ENCODE measurements at places on chromosomes 6 and 20.

- no peak for DNase-seq
Measured at GRCh38 chr6:53115741-53116140, 32.9 kb downstream of the GCM1 start.

DNA sequence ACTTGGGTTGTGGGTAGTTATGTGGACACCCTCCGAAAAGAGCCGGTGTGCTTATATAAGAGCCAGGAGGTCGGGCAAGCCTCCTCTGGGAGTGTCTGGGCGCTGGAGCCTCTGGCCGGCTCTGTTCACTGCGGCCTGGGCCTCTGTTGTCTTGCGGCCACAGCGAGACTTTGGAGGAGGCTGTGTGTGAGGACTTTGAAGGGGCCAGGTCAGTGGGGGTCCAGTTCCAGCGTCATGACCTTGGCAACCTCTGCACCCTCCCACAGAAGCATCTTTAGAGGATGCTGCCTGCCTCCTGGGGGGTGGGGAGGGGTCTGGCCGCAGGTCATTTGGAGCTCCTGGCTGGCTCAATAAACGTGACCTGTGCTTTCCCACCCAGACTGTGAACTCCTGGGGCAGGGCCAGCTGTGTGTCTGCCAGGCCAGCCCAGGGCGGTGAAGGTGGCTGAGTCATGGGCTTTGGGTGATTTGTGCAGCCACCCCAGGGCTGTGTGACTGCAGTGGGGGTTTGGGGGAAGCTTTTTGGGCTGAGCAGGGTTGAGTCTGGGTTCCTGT is 1.2 kb downstream of the TCEA2 start:
- DNase-seq: no peak

- no peak for DNase-seq
Measured at GRCh38 chr6:5308066-5308465, 46.8 kb downstream of the FARS2 start.

- DNase-seq: no peak
Measured at GRCh38 chr6:44411141-44411540, 23.6 kb downstream of the CDC5L start.

- peak; percentile 93 for DNase-seq
Measured at GRCh38 chr6:28586962-28587745, 61.5 kb downstream of the GPX5 start.

DNA sequence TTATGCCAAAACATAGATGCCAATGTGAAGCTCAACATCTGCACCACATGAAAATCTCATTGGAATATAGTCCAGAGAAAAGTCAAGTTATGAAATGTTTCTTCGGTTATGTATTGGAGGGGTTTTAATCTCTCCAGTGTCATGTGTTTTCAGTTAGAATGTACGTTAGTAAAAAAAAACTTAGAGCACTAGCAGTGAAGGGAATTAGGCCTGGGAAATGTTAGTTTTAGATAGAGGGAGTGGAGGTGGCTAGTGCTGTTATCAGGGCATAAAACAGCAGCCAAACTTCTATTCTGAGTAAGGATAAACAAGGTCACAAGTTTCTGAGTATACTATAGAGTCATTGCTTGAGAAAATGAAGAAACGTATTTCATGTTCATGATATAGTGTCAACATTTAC is 42.9 kb downstream of the HDGFL1 start:
- no peak for DNase-seq

GRCh38 chr6:14110001-14110818 is 7.4 kb upstream of the CD83 start:
- no peak for DNase-seq

DNA sequence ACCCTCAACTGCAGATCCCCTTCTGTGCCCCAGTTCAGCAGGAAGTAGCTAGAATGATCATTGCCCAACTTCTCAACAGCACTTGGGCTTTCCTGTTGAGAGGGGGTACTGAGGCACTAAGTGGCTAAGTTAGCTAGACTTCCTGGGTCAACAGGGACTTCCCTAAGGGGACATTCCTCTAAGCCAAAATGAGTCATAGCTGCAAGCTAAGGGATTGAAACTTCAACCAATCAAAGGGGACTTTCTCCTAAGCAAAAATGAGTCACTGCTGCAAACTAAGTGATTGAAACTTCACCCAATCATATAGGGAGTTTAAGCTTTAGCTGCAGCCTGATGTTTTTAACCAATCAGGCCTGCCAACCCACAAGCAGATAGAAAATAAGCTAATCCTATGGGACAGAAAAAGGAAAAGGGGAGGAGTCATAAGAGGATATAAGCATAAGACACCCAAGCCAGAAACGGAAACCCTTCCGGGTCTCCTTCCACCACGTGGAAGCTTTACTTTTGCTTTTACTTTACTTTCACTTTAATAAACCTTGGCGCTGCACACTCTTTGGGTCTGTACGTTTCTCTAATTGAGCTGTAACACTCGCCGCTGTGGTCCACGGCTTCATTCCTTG is 659.0 kb upstream of the HS3ST5 start:
- no peak for DNase-seq

- DNase-seq: no peak
Measured at GRCh38 chr6:107917451-107918375, 40.3 kb downstream of the SEC63 start.

GRCh38 chr6:167129562-167129961 is 6.7 kb downstream of the CCR6 start:
- DNase-seq: no peak

- no peak for DNase-seq
Measured at GRCh38 chr6:135493218-135493961, 4.2 kb downstream of the AHI1 start.

- no peak for DNase-seq
Measured at GRCh38 chr6:11855743-11856142, 77.1 kb upstream of the ADTRP start.

- no peak for DNase-seq
Measured at GRCh38 chr6:34813028-34813713, 21.3 kb downstream of the BLTP3A start.

- DNase-seq: no peak
Measured at GRCh38 chr6:126076992-126077664, 90.8 kb downstream of the TRMT11 start.

- no peak for DNase-seq
Measured at GRCh38 chr6:32081168-32081990, 27.8 kb downstream of the TNXB start.

GRCh38 chr6:70415247-70415646 is 1.9 kb downstream of the FAM135A start:
- no peak for DNase-seq

- no peak for DNase-seq
Measured at GRCh38 chr6:119158057-119158848, 79.8 kb upstream of the FAM184A start.

DNA sequence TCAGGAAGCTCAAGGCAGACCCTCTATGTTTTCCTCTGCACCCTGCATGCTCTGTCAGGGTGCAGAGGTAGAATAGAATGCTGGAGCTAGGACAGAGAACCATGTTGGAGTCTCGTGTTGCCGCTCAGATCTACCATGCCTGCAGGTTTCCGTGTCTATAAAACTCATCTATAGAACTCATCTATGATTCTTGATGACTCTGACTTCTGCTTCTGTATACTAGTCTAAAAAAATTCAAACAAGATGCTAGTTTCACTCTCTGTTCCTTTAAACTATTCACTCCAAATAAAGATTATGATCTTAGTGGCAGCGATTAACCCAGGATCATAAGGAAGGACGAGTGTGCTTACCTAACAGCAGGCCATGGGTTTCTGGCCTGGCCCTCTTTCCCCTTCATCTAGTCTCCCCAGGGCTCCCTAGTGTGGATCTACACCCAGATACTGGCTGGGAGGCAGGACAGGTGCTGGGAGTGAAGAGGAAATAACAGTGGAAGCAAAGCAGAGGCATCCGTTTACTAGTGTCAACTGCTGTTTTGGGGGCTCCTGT is 162.7 kb upstream of the SUPT3H start:
- no peak for DNase-seq

DNA sequence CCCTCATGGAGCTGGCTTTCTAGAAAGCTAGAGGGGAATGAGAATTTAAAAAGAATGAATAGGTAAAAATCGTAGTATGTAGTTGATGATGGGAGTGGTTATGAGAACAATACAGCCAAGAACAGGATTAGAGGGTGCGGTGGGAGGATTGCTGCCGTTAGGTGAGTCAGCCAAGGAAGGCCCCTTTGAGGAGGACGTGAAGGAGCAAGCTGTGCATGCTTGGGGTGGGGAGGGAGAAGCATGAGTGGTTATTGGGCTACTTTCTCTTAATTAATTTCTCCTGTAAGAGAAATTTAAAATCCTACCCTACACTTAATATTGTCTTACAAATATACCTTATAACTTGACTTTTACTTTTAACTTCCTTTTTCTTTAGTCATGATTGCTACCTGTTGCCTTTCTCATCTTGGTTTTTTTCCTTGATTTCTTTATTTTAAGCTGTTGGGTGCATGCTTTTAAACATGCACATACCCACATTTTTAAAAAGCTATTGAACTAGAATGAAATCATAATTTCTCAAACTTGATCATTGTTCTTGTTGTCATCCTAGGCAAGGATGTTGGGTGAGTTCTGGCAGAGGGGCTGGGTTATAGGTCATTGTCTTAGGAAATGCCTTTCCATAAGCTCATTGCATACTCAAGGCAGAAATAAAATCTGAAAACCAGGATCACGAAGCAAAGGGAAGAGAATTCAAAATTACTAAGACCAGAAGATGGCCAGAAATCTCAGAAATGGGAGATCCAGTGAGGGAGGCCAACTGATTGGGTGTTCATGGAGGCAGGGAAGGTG is 114.5 kb downstream of the TCP11 start:
- no peak for DNase-seq

GRCh38 chr20:64189530-64189966 is 25.3 kb downstream of the MYT1 start:
- DNase-seq: no peak

DNA sequence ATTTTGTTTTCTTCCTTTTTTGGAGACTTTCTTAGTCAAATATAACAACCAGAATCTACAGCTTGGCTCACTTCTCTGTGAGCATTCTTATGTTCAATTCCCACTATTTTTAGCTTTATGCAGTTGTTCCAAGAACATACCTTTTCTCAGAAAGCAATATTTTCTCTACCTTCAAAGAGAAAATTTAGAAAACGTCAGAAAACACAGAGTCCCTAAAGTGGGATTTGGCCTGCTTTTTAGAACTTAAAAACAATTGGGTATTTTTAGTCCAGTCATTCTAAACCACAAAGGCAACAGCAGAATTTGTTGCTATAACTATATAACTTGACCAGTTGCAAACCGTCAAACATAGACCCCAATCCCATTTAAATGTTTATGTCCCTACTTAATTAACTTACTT is 133.1 kb downstream of the MOXD1 start:
- DNase-seq: no peak

DNA sequence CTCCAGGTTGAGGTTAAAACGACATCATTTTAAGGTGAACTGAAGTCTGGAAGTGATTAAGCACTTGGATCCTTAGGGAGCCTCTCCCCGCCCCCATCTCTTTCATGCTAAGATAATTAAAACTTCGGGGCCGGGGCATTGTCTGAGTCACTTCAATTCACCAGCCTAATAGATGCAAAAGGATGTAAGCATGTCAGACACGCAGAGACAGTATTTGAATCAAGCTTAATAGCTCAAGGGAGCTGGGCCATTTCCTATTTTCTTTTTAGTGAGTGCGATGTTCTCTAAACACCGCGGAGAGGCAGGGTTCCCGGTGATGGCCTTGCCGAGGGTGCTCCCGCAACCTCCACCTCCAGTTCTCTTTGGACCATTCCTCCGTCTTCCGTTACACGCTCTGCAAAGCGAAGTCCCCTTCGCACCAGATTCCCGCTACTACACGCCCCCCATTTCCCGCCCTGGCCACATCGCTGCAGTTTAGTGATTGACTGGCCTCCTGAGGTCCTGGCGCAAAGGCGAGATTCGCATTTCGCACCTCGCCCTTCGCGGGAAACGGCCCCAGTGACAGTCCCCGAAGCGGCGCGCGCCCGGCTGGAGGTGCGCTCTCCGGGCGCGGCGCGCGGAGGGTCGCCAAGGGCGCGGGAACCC is 516 bp upstream of the IRF4 start:
- peak; percentile 67 for DNase-seq

DNA sequence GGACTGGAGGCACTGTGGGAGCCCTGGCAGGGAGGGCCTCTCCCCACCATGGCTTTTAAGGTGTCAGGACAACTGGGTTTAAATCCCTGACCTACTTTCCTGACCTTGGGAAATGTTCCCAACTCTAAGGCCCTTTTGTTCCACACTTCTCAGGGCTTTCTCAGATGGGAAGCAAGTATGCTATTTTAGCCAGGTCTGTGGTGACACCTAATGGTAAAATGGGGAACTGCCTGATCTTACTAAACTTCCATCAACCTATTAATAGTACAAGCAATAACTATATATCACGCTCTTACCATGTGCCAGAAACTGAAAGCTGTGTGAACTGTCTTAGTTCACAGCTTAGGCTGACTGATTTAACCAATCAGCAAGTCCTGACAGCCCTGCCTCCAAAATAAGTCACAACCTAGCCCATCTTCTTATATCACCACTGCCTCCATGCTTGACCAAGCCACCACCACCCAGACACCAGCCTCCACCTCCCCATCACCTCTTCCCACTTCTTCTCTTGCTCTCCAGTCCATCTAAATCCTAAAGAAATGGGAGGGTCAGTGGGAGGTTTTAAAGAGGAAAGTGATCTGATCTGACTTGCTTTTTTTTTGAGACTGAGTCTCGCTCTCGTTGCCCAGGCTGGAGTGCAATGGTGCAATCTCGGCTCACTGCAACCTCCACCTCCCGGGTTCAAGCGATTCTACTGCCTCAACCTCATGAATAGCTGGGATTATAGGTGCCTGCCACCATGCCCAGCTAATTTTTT is 6.9 kb upstream of the BLCAP start:
- peak; percentile 90 for DNase-seq

GRCh38 chr6:34560366-34561226 is 4.5 kb upstream of the SPDEF start:
- DNase-seq: peak; percentile 35

DNA sequence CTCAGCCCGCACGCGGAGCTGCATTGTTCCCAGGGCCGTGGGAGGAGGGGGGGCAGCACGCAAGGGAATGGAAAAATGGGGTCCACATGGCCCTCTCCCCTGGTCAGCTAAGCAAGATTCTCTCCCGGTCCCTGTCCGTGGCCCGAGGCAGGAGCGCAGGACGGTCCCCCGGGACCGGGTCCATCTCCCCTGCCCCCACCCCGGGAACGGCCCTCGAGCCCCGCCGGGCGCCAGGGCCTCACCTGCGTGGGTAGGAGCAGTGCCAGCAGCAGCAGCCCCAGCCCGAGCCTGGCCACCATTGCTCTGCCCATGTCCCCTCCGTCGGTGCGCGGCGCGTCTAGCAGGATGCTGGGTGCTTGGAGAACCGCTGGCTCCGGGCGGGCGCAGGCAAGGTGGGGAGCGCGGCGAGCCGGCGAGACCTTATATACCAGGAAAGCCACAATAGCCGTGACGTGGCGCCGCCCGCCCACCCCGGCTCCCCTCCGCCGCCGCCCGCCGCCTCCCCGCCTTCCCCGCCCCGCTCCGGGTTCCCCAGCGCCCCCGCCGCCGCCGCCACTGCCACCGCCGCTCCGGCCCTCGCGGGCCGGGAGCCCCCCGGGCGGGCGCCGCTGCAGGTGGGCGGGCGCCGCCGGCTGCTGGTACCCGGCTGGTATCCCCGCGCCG is at the start of gene CD24:
Gene CD24, minus strand, starts transcription at position 394 of the 663 bp plus-strand sequence. Its CDS starts 83 bp downstream, at position 311.
- DNase-seq: no peak

GRCh38 chr6:139277161-139277560 is 14.6 kb downstream of the TXLNB start:
- no peak for DNase-seq

GRCh38 chr20:63236116-63236837 is 572 bp downstream of the BIRC7 start:
- peak; percentile 63 for DNase-seq
